Aorta (tissue), 5 donors: ENCODE measurements at places on chromosomes 5 and 9.
A peak's percentile ranks its signal among the peaks of the same experiment; 100 is the strongest.

DNA sequence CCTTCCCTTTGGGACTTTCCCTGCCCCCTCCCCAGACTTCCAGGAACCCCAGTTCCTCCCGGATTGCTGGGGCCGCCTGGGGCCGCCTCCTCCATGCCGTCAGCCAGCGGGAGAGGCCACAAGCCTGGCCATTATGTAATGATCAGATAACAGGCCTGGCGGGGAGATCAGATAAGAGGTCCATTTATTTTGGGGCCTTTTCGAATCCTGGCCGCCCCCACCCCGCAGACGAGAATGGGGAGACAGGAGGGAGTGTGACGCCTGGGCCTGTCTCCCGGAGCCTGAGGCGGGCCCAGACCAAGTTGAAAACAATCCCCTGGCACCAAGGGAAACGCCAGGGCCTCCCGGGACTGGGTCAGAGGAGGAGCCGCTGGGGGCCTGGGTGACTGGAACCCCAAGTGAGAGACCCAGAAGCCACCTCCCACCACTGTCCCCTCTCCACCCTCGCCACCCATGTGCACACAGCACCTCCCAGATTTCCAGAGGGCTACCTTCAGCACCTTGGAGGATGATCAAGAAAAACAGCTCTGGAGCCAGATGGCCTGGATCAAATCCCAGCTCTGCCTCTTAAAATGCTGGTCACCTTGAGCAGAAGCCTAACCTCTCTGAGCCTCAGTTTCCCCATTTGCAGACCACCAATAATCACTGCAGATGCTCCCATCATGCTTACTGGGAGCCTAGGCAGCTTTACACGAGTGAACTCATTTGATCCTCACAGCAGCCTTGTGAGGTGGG, 7.8 kb downstream of the ENG start:
- H3K36me3 ChIP-seq, result no peaks in the 10 kb centered on the region
- H3K27ac ChIP-seq, result peak overlapping the region; percentile 47

DNA sequence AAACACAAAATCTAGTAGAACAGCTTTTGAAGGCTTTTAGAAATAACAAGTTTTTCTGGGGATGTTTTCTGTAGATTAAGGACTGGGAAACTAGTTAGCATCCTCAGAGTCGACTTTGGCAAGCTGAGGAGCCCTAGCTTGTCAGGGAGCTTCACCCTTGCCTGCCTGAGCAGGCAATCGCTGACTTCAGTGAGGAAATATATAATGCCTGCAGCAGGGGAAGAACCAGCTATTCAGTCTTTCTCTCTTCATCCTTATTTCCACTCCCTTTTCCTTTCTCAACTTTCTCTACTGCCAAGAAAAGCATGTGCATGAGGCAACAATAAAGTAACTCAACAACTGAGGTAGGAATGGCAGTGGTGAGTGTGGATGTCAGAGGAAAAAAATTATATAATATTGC, 54.7 kb downstream of the PLK2 start:
- DNase-seq, result no peak
- H3K27me3 ChIP-seq, result no peaks in the 10 kb centered on the region
- no peak overlapping the region for H3K27ac ChIP-seq
- H3K4me3 ChIP-seq, result no peak overlapping the region

DNA sequence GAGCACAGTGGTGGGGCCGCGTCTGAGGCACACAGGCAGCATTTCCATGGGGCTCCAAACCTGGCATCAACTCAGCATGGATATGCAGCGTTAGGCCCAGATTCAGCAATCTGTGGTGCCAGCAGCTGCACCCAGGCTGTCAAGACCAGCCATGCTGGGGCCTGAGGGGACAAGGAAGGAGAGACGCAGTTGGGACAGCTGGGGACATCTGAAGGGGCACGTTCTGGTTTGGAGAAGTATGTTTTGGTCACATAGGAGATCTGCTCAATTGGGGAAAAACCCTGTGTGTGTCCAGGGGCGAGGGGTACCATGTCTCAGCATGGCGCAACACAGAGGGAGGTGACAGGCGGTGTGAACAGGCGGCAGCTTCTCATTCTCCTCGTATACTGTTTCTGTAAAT, 66.6 kb upstream of the ECM2 start:
- no peak overlapping the region for H3K4me3 ChIP-seq
- H3K36me3 ChIP-seq, result no peaks in the 10 kb centered on the region
- no peaks in the 10 kb centered on the region for H3K4me1 ChIP-seq
- no peak for DNase-seq

GRCh38 chr9:87216897-87217455, 269.7 kb upstream of the GAS1 start:
- H3K4me3 ChIP-seq, result no peak overlapping the region
- H3K27me3 ChIP-seq, result no peaks in the 10 kb centered on the region
- H3K4me1 ChIP-seq, result no peaks in the 10 kb centered on the region
- H3K27ac ChIP-seq, result no peak overlapping the region
- no peak for DNase-seq

GRCh38 chr5:159184858-159185381, 24.4 kb downstream of the RNF145 start:
- no peaks in the 10 kb centered on the region for H3K27me3 ChIP-seq
- H3K4me3 ChIP-seq, result no peak overlapping the region
- H3K27ac ChIP-seq, result no peak overlapping the region
- DNase-seq, result no peak

DNA sequence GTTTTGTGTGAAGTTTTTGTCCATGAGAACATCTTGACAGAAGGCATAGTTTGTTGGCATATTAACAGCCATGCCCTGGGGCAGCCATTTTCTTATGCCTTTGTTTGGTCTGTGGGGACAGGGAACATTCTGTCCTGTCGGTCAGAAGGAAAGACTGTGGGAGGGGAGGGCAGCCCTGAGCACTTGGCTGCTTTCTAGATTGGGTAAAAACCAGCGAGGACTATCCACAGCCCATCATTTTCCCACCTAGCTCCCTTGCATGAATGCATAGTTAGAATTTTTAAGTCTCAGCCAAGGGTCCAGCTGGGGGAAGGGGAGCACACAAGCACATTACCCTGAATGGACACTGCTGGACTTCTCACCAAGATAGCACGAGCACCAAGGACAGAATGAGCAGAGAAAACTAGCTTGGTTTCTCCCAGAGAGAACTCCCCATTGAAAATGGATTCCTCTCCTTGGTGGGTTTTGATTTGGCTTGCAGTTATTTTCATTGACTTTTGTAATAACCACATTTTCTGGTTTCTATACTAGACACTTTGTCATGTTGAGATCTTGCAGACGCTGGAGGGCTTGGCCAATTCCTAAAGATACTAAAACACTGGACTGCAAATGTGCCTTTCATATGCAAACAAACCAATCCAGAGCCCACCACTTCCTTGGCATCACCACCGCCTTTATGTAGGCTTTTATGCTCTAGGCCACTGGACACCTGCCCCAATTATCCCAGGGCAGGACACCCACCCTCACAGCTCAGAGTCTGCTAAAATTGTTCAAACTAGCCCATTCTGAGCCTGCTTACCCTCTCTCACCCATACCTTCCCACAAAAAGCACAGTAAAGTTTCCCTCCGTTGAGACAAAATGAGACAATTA, 129.9 kb downstream of the BOD1 start:
- no peak overlapping the region for H3K4me3 ChIP-seq
- no peak for DNase-seq
- no peaks in the 10 kb centered on the region for H3K4me1 ChIP-seq
- no peaks in the 10 kb centered on the region for H3K36me3 ChIP-seq
- H3K27me3 ChIP-seq, result no peaks in the 10 kb centered on the region

DNA sequence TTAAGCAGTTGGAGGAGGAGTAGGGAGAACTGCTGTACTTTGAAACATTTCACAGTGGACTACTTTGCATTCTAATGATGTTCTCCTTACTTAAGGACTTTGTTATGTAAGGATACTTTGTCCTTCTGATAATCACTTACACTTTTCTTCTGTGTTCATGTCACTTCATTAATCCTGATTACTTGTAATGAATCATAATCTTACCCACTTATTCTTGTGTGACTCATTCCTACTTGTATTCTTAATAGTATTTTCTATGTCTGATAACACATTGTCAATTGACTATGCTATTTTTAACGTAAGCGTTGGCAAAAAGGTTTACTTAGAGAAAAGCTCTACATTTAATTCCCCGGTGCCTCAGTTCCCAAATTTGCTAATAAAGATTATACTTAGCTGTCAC, 63.8 kb downstream of the GHR start:
- H3K27me3 ChIP-seq, result no peaks in the 10 kb centered on the region
- H3K27ac ChIP-seq, result no peak overlapping the region
- no peaks in the 10 kb centered on the region for H3K4me1 ChIP-seq
- no peak for DNase-seq
- no peaks in the 10 kb centered on the region for H3K36me3 ChIP-seq
- no peak overlapping the region for H3K4me3 ChIP-seq

GRCh38 chr5:161446655-161447054, 99.9 kb downstream of the GABRB2 start:
- no peaks in the 10 kb centered on the region for H3K27me3 ChIP-seq
- H3K4me3 ChIP-seq, result no peak overlapping the region
- no peaks in the 10 kb centered on the region for H3K4me1 ChIP-seq
- H3K27ac ChIP-seq, result no peak overlapping the region
- no peaks in the 10 kb centered on the region for H3K36me3 ChIP-seq
- DNase-seq, result no peak

DNA sequence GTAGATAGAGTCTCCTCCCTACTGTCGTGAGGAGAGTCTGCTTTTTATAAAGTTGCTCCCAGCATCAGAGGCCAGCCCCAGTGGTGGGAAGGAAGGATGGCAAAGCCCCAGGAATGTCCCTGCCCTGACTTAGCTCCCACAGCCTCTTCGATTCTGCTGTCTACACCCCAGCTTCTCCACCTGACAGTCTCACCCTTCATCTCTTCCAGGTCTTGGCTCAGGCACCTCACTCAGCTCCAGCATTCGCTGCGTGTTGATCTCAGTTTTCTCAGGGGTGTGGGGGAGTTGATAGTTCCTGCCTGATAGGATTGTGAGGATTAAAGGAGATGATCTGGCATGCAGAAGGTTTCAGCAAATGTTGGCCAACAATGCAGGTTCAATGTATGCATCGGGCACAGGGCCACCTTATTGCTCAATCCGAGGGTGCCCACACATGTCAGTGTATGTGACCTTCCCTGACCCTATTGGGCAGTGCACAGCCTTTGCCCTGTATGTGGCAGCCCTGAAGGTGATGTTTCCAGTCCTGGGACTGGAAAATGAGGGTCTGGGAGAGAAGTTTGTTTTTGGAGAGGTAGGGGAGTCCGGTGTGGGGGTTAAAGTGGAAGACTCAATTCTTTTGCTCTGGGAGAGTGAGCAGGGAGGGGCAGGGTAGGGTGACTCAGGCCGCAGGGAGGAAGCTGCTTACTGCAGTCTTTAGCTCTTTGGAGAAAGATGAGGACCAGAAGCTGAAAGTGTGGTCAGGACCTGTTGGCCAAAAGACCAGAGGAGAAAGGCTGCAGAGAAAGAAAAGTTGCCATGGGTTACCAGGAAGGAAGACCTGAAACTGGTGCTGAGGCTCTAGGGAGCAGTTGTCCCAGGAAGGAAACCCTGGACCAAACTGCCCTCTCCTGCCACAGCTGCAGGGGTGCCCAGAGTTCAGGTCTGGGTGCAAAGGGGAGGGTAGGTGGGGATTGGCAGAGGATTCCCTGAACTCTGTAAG, 153.2 kb downstream of the MACROH2A1 start:
- H3K27me3 ChIP-seq, result no peaks in the 10 kb centered on the region
- no peaks in the 10 kb centered on the region for H3K36me3 ChIP-seq
- H3K4me1 ChIP-seq, result peaks cover 6% of the 10 kb centered on the region
- H3K27ac ChIP-seq, result no peak overlapping the region
- peak; percentile 51 for DNase-seq
- no peak overlapping the region for H3K4me3 ChIP-seq

DNA sequence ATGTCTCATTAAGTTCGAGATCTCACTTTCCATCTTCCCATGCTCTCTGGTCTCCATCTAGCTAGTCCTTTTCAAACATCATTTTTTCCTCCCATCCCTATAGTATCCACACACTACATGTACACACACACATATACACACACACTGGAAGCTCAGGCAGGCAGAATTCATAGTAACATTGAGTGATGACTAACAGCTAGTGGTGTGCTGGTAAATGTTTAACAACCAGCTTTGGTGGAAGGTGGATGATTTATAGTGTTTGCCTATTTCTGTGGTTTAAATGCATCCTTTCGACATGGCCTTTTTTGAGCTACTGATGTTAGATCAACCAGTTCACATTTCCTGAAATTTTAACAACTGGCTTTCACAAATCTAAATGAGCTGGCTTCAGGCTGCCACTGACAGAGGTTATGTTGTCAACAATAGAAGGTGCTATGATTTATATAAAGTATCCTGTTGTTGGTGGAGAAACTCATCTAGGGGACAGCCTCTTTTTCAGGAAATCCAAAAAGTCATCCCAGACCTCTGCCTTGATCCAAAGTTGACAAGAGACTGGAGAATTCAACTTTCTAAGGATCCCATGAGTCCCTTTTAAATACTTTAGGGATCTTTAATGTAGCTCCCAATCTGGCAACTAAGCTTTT, 117.8 kb downstream of the CCDC192 start:
- H3K27me3 ChIP-seq, result no peaks in the 10 kb centered on the region
- no peaks in the 10 kb centered on the region for H3K4me1 ChIP-seq
- H3K4me3 ChIP-seq, result no peak overlapping the region
- no peak for DNase-seq
- no peak overlapping the region for H3K27ac ChIP-seq

DNA sequence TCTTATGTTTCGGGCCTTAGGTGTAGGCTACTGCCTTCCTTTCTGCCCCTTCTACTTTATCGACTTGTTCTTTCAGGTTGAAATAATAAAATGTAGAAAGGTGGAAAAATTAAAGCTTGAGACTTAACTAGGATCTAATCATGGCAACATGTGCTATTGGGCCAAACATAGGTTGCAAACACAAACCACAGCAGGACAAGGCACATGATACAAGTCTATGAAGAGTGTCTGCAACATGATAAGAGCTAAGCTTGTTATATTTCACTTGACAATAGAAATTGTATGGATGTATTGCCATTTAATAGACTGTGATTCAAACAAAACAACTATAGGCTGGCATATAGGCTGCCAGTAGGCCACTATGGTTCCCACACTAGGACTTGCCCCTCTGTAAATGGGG, 1.7 kb upstream of the ERAP2 start:
- H3K36me3 ChIP-seq, result no peaks in the 10 kb centered on the region
- no peaks in the 10 kb centered on the region for H3K27me3 ChIP-seq

GRCh38 chr5:94524841-94525697, 93.3 kb downstream of the KIAA0825 start:
- H3K4me1 ChIP-seq, result no peaks in the 10 kb centered on the region
- DNase-seq, result no peak
- no peak overlapping the region for H3K27ac ChIP-seq
- no peaks in the 10 kb centered on the region for H3K27me3 ChIP-seq
- H3K36me3 ChIP-seq, result no peaks in the 10 kb centered on the region

- no peak overlapping the region for H3K4me3 ChIP-seq
- no peaks in the 10 kb centered on the region for H3K27me3 ChIP-seq
- H3K27ac ChIP-seq, result no peak overlapping the region
- no peak for DNase-seq
- H3K36me3 ChIP-seq, result no peaks in the 10 kb centered on the region
Measured at GRCh38 chr9:81410201-81410600, 279.1 kb downstream of the TLE1 start.
